ENCODE measurements at places on chromosomes 2 and 18.

DNA sequence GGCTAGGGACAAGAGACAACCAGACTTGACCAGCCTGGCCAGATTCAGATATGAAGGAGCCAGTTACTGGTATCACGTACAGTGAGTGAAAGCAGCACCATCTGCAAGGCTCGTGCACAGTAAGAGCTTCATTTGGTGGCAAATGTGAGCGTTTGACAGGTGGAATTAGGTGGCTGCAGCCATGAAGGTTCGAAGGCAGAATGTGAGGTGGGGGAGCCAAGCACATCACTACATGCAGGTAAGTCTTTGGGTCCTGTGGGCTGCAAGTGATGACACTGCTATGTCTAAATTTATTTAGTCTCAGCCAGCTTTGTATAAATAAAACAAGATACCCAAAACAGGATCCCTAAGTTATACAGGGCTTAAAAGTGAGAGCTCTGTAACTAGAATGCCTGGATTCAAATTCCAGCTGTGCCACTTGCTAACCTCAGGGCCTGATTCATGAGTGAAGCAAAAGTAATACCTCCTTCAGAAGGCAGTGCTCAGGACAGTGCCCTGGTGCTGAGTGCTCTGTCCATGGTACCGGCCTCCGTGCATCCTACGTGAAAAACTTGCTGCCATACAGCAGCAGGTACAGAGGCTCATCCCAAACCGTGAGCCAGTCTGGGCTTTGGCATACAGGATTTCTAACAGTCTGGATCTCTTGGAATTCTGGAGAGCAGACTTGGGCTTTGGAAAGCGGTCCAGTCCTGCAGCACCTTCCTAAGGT is 18.6 kb downstream of the DDX18 start:
- DNase-seq = no peak

DNA sequence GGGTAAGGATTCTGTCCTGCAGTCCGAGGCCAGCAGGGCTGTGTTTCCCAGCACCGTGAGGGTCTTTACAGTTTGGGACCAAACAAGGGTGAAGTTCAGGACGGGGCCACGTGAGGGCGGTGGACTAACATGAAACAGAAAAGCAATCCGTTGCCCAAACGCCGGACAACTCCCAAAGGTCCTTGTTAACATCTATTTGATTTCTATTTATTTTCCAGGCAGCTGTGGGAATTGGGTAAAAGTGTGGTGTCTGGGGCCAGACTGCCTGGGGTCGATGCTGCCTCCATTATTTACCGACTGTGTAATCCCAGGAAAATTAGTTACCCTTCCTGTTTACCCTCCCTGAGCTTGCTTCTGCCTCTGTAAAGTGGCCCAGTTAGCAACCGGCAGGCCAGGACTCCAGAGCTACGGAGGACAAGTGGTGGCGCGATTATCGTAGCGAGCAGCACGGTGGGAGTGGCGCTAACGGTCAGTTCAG is 66.3 kb upstream of the TCF7L1 start:
- peak; percentile 53 for DNase-seq

GRCh38 chr2:240105982-240106381 is 30.1 kb downstream of the COPS9 start:
- no peak for DNase-seq

- DNase-seq = no peak
These were observed 105.6 kb upstream of the ST3GAL5 start for GRCh38 chr2:85994421-85994777.

- DNase-seq = no peak
These were observed 108.6 kb upstream of the CWC22 start for GRCh38 chr2:180115675-180116074.

GRCh38 chr18:6857300-6857699 is 127.8 kb downstream of the ARHGAP28 start:
- DNase-seq = no peak

- no peak for DNase-seq
These were observed 15.8 kb upstream of the PRSS56 start for GRCh38 chr2:232504438-232504837.

DNA sequence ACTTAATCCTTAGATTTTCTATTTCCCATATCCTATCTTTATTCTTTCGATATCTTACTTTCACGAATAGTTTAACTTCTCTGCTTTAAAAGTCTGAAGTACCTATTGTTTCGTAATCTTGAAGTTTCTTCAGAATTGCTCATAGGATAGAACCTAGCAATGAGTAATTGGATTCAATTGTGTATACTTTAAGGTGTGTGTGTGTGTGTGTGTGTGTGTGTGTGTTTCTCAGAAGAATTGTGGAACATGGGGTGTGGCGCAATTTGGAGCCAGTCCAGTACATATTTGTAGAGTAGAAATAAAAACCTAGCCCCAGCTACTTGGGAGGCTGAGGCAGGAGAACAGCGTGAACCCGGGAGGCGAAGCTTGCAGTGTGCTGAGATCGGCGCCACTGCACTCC is 897.6 kb downstream of the BCL11A start:
- no peak for DNase-seq

DNA sequence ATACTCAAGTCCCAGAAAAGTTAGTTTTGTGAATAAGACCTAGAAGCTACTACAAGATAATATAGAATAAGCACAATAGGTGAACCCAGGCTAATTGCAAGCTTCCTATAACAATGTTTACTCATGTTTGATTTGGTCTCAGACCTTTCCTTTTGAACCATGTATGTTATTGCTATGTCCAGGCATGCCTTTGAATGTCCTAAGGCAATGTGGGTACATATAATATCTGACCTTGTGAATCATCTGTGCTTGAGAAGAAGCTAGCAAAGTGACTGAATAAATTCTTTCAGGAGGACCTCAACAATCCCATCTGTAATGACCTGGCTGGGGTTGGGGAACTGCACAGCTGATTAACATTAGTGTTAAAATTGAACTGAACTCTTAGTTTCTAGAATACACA is 1285.9 kb upstream of the CELF4 start:
- no peak for DNase-seq

GRCh38 chr18:36297417-36298125 is at the start of gene FHOD3:
FHOD3 (plus strand) TSS chr18:36297713; CDS start chr18:36297836, 123 bp downstream.
- no peak for DNase-seq

DNA sequence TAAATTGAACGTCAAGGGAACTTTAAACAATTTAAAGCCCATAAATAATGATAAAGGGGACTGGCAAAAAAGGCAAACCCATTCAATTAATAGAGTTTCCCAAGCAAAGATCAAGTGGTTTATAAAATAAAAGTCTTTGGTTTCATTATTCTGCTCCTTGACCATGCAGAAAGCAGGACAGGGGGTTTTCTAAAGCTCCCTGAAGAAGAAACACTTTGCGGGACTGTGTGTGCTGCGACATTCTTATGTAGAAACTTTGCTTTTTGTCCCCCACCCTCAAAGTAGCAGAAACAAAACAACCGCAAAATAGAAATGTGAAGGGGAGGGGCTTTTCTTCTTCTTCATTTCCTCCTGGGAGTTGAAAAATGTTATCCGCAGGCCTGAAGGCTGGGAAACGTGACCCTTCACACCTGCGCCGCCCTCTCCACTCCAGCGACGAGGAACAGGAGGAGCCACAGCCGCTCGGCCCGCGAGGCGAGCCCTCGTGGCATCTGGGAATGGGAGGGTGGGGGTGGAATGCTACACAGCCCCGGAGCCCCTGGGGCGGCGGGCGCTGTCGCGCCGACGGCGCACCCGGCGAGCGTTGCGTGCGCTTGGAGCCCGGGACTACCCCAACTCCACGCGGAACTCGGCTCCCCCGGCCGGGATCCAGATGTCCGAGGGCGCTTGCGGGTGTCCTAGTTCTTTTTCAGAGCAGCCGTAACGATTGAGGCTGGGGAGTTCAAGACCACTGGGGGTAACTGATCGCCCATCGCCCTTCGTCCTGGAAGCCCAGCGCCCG is 4.3 kb upstream of the GBX2 start:
- DNase-seq = no peak

DNA sequence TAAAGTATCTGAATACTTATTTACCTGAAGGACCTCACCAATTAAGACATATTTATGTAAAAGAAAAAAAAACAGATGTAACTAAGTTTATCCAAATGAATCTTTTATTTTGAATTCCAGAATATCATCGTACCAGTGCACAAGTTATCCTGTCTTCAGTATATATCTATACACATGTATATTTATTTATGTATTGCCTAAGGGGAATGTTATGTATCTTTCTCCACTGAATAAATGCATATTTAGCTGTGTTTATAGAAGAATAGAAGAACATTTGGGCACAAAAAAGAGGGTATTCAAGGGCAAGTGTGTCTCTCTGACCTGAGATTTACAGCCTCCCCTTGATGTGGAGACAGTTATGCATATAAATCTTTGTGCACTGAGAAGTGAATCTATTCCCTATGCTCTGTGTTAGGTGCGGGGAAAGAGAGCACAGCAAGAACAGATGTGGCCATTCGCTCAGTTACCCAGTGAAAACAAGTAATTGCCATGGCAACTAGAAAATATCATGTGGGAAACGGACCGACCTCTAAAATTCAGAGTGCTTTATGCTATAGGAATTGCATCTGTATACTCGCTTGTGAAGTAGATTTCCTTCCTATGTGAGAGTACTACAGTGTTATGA is 39.5 kb upstream of the ASXL3 start:
- no peak for DNase-seq

- no peak for DNase-seq
These were observed 347.5 kb downstream of the METTL4 start for GRCh38 chr18:2223849-2224248.

- no peak for DNase-seq
These were observed 165.2 kb upstream of the MSH6 start for GRCh38 chr2:47617523-47618271.

Measured in pulmonary artery endothelial cell (primary cell).